ENCODE measurements at places on chromosomes 7 and 10. TPM values are rescaled to one million over a fixed set of nuclear protein-coding genes. Genes with fewer than 3 reads are reported as not detected.
A peak's percentile ranks its signal among the peaks of the same experiment; 100 is the strongest.

The CDHR1 gene
- total RNA-seq = not detected

The MMD2 gene
- total RNA-seq = not detected

The TMEM72 gene
- not detected for total RNA-seq

The SPACDR gene
- total RNA-seq = 1.7 TPM

DNA sequence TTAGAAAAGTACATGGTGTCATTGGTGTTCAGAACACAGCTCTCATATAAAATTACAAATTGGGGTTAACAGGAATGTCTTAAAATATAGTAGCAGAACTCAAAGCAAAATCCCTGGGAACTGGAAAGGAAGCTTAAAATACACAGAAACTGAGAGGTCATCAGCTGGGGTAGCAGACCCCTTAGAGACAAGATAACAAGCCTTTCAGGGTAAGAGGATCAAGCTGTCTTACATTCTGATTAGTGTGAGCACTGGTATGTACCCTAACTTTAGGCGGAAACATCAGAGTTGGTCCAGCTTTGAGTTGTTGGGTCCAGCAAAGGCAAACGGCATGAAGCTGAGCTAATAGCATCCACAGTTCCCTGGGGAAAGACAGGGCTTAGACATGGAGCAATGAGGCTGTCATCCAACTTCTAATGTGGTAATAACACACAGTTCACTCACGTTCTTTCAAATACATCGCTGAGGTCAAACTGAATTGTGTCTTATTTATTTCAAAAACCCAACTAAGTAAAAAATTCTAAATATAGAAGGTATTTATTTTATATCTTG, 32.6 kb downstream of the ARHGAP21 start:
- H3K36me3 ChIP-seq = no peaks in the 10 kb centered on the region
- no peaks in the 10 kb centered on the region for H3K27me3 ChIP-seq
- H3K4me3 ChIP-seq = no peak overlapping the region
- no peaks in the 10 kb centered on the region for H3K4me1 ChIP-seq
- no peak overlapping the region for H3K27ac ChIP-seq

GRCh38 chr7:50768485-50769474, 13.9 kb downstream of the GRB10 start:
- H3K27ac ChIP-seq = no peak overlapping the region
- H3K4me1 ChIP-seq = no peaks in the 10 kb centered on the region
- H3K27me3 ChIP-seq = no peaks in the 10 kb centered on the region
- H3K36me3 ChIP-seq = no peaks in the 10 kb centered on the region
- no peak for DNase-seq

- no peaks in the 10 kb centered on the region for H3K27me3 ChIP-seq
- peaks cover 46% of the 10 kb centered on the region for H3K36me3 ChIP-seq
- no peak overlapping the region for H3K4me3 ChIP-seq
- H3K4me1 ChIP-seq = peaks cover 8% of the 10 kb centered on the region
- no peak for DNase-seq
Observed at GRCh38 chr7:73515178-73515577, 6.9 kb downstream of the BAZ1B start.

DNA sequence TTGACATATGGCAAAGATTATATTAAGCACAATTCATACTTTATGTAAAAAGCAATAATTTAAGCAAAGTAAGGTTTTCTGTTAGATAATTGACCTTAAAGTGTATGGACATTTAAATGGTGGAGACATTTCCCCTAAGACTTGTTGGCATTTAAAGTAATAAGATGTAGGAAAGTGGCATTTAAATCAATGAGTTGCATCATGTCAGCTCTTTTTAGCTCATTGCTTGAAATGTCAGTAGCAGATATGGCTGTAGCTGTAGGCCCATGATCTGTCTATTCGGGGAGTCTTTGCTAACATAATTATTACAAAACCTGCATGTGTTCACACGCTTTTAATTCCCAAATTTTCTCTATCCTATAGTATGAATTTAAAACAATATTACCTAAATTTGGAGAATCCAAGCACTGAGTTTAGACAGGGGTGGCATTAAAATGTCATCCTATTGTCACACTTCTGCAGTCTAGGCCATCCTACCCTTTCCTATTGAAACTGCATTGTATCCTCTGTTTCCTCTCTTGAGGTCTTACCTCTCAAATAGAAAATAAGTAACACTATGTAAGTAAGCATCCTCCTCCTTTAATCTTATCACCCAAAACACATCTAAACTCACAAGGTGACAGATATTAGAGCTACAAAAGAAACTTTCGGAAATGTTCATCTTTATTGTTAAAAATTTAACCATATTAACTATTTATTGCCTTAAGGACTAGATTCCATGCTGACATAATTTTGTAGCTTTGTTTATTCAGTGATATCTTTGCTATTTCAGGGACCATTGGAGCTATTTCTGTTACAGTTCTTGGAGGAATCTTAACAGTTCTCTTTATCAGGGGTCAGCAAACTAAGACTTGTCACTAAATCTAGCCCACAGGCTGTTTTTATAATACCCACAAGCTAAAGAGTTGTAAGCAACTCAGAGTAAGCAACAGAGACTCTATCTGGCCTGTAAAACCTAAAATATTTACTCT, 91.2 kb downstream of the LCOR start:
- DNase-seq = no peak
- H3K4me1 ChIP-seq = no peaks in the 10 kb centered on the region
- H3K36me3 ChIP-seq = no peaks in the 10 kb centered on the region

DNA sequence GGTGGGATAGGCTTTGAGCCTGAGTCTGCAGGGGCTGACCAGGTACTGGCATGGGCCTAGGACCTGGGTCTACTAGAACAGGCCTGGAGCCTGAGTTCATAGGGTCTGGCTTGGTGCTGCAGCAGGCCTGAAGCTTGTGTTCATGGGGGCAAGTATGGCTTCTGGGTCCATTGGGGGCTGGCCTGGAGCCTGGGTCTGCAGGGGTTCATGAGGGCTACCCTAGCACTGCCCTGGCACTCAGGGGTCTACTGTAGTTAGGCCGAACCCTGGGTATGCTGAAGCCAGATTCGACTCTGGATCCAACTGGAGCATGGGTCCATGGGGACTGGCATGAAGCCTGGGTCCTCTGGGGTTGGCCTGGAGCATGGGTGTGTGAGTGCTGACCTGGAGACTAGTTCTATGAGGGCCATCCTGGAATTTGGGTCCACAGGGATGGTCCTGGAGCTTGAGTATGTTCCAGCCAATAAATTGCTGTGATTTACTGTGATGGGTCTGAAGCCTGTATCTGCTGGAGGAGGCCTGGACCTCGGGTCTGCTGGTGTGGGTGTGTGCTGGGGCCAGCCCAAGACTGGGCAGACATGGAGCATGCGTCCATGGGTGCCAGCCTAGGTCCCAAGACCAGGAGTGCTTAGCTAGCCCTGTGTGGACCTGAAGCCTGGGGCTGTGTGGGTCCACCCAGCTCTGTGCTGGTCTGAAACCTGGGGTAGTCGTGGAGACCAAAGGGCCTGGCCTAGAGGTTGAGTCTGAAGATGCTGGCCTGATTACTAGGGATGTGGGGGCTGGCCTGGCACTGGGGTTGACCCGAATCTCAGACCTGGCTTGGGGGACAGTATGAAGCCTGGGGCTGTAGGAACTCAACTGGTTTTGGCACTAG, 235.5 kb downstream of the NXPH1 start:
- H3K27ac ChIP-seq = no peak overlapping the region
- no peak overlapping the region for H3K4me3 ChIP-seq
- no peak for DNase-seq
- H3K4me1 ChIP-seq = no peaks in the 10 kb centered on the region
- H3K36me3 ChIP-seq = no peaks in the 10 kb centered on the region
- H3K27me3 ChIP-seq = no peaks in the 10 kb centered on the region

DNA sequence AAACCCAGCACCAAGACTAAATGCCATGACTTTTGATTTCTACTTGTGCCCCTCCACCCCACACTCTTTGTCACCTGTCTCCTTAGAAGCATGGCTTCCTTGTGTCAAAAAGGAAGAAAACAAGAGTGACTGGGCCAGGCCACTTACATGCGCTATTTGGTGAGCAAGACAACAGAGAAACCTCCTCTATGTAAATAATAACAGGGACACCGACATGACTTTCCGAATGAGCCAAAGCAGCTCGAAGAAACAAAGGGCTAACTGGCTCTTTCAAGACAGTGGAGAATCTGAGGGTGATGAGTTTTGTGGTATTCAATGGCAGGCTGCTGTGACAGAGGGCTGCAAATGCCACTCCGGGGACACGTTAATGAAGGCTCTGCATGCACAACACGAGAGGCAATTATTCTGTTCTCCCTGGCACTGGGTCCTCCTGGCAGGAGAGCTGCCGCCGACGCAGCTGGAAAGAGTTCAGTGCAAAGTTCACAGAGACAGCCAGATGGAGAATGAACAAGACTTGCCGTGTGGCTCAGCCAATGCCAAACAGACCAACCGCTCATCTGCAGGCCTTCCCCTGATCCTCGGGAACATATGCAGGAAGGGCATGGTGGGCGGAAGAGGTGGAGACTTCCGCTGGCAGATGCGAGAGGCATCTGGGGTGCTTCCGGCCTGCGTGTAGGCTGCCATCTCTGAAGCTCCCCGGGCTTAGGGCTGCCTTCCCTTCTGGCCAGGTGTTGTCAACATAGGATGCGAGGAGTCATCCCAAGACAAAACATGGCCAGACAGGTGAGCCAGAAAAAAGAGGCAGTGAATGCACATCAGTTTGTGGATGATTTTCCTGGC, 59.1 kb upstream of the SMNDC1 start:
- no peak overlapping the region for H3K27ac ChIP-seq
- H3K36me3 ChIP-seq = no peaks in the 10 kb centered on the region
- peak overlapping the region; percentile 9 for H3K4me3 ChIP-seq
- no peaks in the 10 kb centered on the region for H3K27me3 ChIP-seq
- no peak for DNase-seq
- peaks cover 27% of the 10 kb centered on the region for H3K4me1 ChIP-seq

- DNase-seq = no peak
- no peak overlapping the region for H3K4me3 ChIP-seq
- peaks cover 5% of the 10 kb centered on the region for H3K4me1 ChIP-seq
Observed at GRCh38 chr10:126114884-126115555, 218.7 kb downstream of the FANK1 start.

GRCh38 chr10:24911029-24911428, 41.4 kb downstream of the PRTFDC1 start:
- H3K36me3 ChIP-seq = no peaks in the 10 kb centered on the region
- H3K27me3 ChIP-seq = no peaks in the 10 kb centered on the region
- H3K4me1 ChIP-seq = peaks cover 20% of the 10 kb centered on the region
- no peak overlapping the region for H3K4me3 ChIP-seq
- DNase-seq = no peak

DNA sequence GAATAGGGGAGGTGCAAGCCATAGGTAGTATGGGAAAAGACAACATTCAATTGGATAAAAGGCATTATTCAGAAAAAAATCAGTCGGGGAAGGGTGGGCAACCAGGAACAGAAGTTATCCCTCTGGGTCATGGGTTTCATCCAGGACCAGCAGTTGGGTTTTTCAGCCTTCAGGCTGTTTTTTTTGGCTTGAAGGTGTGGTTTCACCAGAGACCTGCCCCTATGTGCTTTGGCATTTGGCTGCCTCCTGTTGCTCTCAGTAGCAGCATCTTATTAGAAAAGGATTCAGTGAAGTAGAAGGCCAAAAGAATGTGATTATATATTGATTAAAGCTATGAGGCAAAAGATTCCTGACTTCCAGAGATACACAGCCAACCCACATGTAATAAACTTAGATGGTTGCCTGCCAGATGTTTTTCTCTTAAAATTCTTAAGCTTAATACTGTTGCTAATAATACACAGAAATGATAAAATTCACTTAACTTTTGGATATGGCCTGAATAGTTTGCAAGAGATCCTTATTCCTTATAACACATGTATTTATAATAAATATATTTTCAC, 251.7 kb upstream of the CSTF2T start:
- H3K27ac ChIP-seq = no peak overlapping the region
- H3K4me1 ChIP-seq = no peaks in the 10 kb centered on the region
- peaks cover 8% of the 10 kb centered on the region for H3K27me3 ChIP-seq
- no peak overlapping the region for H3K4me3 ChIP-seq

GRCh38 chr10:32538256-32538655, 92.3 kb downstream of the CCDC7 start:
- H3K27me3 ChIP-seq = no peaks in the 10 kb centered on the region
- H3K4me3 ChIP-seq = no peak overlapping the region
- no peaks in the 10 kb centered on the region for H3K4me1 ChIP-seq
- H3K27ac ChIP-seq = no peak overlapping the region
- H3K36me3 ChIP-seq = no peaks in the 10 kb centered on the region

DNA sequence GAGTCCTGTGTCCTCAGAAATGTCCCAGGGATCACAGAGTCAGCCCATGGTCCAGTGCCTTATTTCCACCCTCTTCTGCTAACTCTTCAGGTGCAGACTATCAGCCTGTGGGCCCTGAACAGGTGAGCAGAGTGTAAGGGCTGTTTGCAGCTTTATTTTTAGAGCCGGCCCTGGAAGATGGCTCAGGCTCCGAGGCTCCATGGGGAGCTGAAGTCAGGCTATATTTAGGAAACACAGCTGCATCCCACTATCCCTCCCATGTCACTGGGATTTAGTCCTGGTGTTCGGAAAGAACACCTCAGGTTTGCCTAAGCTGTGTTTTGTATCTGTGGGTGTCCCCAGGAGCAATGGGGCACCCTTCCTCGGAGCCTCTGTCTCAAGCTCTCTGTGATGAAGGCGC, 126.9 kb downstream of the RPS24 start:
- no peak for DNase-seq
- no peak overlapping the region for H3K27ac ChIP-seq
- H3K27me3 ChIP-seq = no peaks in the 10 kb centered on the region
- no peaks in the 10 kb centered on the region for H3K4me1 ChIP-seq

GRCh38 chr7:6250364-6250833, 22.0 kb downstream of the CYTH3 start:
- H3K36me3 ChIP-seq = no peaks in the 10 kb centered on the region
- H3K4me3 ChIP-seq = no peak overlapping the region
- H3K27ac ChIP-seq = no peak overlapping the region
- H3K27me3 ChIP-seq = no peaks in the 10 kb centered on the region

DNA sequence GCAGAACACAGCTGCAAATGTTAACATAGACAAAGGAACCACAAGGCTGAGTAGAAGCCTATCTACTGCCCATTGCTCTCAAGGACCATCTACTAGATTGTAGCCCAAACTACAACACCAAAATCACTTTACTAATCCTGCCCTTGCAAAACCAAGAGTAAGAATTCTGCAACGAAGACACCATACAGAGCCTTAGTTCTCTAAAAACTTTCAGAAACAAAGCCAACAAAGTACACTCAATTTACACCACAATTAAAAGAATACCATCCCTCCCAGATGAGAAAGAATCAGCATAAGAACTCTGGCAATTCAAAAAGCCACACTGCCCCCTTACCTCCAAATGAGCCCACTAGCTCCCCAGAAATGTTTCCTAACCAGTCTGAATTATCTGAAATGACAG, 294.3 kb downstream of the CTNNA3 start:
- H3K36me3 ChIP-seq = no peaks in the 10 kb centered on the region
- H3K27me3 ChIP-seq = no peaks in the 10 kb centered on the region
- DNase-seq = no peak
- no peak overlapping the region for H3K4me3 ChIP-seq
- H3K4me1 ChIP-seq = no peaks in the 10 kb centered on the region

GRCh38 chr7:74025146-74025545, 2.8 kb upstream of the ELN start:
- H3K36me3 ChIP-seq = no peaks in the 10 kb centered on the region
- DNase-seq = no peak
- peaks cover 6% of the 10 kb centered on the region for H3K4me1 ChIP-seq
- 0 out of 2 replicates have a peak, but pooled peaks cover 7% of the 10 kb centered on the region for H3K27me3 ChIP-seq
